ENCODE measurements at places on chromosomes 2 and 18.

DNA sequence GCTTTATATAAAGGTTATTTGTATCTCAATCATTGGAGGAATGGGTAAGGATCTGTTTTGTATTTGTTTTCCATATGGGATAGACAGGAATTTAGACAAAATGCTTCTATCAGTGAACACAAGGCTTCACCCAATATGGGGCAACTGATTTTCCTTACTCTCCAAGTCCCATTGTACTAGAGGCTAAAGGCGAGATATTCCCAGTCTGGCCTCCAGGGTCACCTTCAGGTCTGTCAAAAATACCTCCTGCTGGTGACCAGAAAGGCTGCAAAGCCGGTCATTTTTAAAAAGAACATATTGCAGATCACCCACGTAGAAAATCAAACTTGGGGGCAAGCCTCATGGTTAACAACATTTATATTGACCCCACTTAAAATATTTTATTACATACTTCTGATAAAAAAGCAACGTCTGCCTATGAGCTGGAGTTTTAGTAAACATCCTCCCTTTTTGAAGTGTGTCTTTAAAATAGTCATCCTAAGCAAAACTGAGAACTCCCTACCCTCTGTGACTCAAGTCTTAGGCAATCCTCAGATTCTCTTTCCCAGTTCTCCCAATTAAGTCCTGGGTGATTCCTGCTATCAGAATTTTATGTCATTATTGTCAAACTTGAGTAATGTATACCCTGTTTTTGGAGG, 276.6 kb downstream of the MREG start:
- DNase-seq, result no peak

DNA sequence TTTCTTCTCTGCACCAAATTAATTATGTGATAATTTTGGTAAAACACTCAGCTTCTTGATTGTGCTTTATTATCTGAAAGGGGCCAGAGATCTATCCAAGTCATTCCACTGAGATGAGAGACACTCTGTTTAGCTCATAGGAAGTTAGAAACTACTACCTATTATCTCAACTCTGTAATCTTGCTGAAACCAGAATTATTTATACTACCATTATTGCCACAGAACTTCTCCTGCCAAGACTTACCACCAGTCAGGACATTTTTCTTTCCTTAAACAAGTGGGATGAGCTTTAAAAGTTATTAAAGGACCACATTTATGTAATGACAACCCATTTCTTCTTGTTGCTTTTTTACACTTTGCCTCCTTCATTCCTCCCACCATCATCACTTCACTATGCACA, 855.6 kb upstream of the PIK3C3 start:
- no peak for DNase-seq

GRCh38 chr18:32576296-32576916, 105.7 kb upstream of the GAREM1 start:
- DNase-seq, result no peak

DNA sequence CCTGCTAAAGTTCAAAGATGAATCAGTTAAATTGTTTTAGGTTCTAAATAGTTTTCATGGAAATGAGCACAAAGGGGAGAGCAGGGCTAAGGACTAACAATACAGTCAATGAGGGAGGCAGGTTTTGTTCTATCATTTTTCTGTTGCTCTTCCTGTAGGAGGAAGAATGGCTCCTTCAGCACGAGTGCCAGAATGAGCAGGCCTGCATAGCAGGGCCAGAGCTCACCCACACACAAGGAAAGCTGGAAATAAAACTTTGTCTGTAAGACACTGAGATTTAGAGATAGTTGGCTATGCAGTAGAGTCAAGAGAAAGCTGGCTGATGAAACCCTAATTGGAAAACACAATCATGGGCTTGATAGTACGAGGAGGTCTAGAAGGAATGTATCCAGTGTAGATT, 313.3 kb downstream of the MBD2 start:
- no peak for DNase-seq

DNA sequence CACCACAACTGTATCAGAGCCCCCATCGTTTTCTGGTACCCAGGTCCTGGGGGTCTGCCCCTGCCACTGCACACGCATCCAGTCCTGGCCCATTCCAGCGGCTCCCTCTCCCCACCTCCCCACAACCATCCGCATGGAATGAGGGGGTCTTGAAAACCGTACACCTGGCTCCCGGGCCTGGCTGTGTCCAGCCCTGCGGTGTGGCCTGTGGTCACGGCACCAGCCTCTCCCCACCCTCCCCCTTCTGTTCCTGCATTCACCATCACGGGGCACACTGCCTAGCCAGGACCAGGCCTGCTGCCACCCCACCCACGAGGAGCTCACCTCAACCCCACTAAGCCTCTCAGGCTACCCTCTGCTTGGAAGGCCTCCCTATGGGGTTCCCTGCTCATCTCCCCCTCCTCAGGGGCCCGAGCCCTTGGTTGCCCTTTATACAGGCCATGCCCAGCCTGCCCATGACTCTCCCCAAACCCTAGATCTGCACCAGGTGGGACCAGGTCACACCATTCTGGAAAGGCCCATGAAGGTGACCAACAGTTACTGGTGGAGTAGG, 11.4 kb downstream of the GPR35 start:
- no peak for DNase-seq

DNA sequence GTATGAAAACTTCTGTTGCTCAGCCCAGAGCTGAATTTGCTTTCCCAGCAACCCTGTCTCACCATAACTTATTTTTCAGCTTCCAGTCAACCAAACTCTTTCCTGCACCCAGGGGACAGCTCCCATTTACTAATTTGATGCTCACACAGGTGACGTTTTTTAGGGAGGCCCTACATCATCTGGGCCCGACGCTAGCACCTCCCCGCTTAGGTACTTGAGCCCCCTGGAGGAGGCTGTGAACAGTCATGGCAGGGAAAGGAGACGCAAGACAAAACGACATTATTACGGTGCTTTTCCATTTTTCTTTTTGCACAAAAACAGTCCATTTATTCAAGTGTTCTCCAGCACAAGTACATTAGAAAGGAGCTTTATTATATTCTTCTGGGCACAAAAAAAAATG, 59.2 kb upstream of the POMC start:
- no peak for DNase-seq
